GM23338 (cell line): ENCODE measurements at places on chromosomes 2 and 18. TPM values are rescaled to one million over a fixed set of nuclear protein-coding genes. Genes with fewer than 3 reads are reported as not detected.

Gene RIF1
- total RNA-seq = 113 and 134 TPM in 2 replicates

Gene SLC9A4
- total RNA-seq = not detected in 2 replicates

Gene ESPNL
- total RNA-seq = 3.1 and 4.3 TPM in 2 replicates

DNA sequence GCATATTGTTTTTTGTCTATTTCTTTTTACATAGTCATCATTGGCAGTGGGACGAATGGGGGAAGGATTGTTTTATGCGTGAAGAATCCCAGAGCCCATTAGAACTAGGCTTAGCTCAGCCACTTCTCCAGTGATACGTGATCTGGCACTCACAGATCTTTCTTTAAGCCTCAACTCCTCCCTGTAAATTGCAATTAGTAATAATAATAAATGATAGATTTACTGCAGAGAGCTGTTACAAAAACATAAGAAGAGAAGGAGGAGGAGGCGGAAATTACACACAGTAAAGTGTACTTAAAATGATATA is 629.3 kb downstream of the NRXN1 start:
- H3K27me3 ChIP-seq = no peaks in the 10 kb centered on the region
- DNase-seq = no peak
- no peaks in the 10 kb centered on the region for H3K36me3 ChIP-seq
- H3K27ac ChIP-seq = no peak overlapping the region
- no peak overlapping the region for H3K4me3 ChIP-seq

GRCh38 chr2:11582862-11583752 is 49.3 kb downstream of the GREB1 start:
- H3K27me3 ChIP-seq = no peaks in the 10 kb centered on the region
- H3K27ac ChIP-seq = no peak overlapping the region
- no peak overlapping the region for H3K4me3 ChIP-seq

DNA sequence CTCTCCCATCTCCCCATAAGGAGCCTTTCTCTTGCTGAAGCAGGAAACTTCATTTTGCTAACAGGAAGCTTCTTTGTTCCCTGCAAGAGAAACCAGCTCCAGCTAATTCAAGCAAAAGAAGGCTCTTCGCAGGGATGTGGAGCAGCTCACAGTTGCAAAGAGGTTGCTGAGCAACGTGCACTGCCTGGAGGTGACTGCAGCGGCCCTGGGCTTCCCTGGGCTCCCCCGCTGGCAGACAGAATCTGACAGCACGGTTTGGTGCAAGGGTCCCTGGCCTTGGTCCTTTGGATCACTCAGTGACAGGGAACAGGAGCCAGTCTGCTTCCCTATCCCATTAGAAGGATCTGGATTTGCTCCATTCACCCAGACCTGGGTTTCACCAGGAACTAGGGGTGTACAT is 25.8 kb downstream of the GPR55 start:
- peaks cover 28% of the 10 kb centered on the region for H3K4me1 ChIP-seq
- no peaks in the 10 kb centered on the region for H3K36me3 ChIP-seq
- DNase-seq = peak; percentile 60
- H3K27me3 ChIP-seq = no peaks in the 10 kb centered on the region
- H3K27ac ChIP-seq = no peak overlapping the region
- H3K4me3 ChIP-seq = no peak overlapping the region

DNA sequence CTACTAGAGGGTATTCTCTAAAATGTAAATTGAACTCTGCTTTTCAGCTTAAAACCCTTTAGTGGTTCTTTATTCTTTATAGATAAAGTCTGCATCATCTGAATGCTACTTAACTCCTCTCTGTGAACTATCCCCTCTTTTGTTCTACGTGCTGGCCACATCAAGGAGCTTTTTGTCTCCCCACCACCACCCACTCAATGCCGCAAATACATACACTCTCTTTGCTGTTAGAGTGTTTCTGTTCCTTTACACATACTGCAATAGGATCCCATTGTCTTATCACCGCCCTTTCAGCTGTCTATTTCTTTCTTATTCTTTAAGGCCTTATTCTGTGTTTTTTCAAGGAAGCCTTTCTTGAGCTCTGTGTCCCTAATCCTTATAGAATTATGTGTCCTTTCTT is 83.3 kb downstream of the EML4 start:
- no peak overlapping the region for H3K4me3 ChIP-seq
- DNase-seq = no peak
- H3K27ac ChIP-seq = no peak overlapping the region
- no peaks in the 10 kb centered on the region for H3K36me3 ChIP-seq
- no peaks in the 10 kb centered on the region for H3K4me1 ChIP-seq

- no peak for DNase-seq
- H3K4me1 ChIP-seq = no peaks in the 10 kb centered on the region
- no peak overlapping the region for H3K27ac ChIP-seq
Observed at GRCh38 chr2:239930871-239931771, 94.0 kb downstream of the NDUFA10 start.

DNA sequence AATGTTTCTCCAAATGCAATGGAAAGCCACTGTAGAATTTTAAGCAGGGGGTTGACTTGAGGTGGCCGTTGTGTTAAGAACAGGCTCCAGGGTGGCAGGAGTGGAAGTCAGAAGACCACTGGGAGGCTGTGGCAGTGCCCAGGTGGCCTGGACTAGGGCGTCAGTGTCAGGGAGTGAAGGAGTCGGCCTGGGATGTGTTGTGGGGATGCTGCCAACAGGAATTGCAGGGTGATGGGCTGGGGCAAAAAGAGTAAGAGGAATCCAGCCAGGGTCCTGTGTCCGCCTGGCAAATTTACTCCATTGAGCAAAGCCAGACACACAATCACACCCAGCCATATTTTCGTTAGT is 55.1 kb downstream of the ACAA2 start:
- no peak overlapping the region for H3K27ac ChIP-seq
- H3K4me3 ChIP-seq = no peak overlapping the region
- no peaks in the 10 kb centered on the region for H3K27me3 ChIP-seq

DNA sequence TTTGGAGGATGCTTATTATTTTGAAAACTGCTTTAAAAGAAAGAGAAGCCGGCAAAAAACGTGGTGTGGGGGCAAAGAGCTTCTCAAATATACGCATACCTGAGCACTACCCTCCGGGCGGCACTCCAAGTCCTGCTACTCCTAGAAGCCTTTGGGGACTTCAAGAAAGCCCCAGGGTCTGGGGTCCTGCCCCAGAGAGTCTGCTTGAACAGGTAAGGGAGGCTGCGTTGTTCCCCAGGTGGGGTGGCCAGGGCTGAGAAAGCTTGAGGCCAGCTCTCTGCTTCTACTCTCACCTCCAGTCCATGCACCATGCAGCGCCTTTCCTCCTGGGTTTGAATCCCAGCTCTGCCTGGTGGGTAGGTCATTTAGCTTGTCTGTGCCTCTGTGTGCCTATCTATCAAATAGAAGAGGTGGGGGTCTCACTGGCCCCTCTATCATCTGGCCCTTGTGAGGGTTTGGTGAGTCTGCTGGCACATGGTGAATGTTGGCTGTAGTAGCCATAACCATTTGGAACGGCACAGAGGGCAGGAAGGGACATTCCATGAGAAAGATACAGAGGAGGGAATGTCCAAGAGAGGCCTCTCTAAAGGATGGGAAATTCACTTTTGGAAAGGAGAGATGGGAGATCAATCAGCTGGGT is 19.5 kb downstream of the MALL start:
- H3K4me3 ChIP-seq = no peak overlapping the region
- H3K27ac ChIP-seq = no peak overlapping the region
- H3K27me3 ChIP-seq = no peaks in the 10 kb centered on the region
- no peak for DNase-seq
- H3K4me1 ChIP-seq = no peaks in the 10 kb centered on the region
- H3K36me3 ChIP-seq = no peaks in the 10 kb centered on the region

- peaks cover 5% of the 10 kb centered on the region; the same call in 1 of the 2 replicates for H3K4me1 ChIP-seq
- H3K27ac ChIP-seq = no peak overlapping the region
- H3K36me3 ChIP-seq = no peaks in the 10 kb centered on the region
- H3K4me3 ChIP-seq = no peak overlapping the region
- no peak for DNase-seq
Observed at GRCh38 chr2:170022692-170023091, 155.3 kb upstream of the MYO3B start.

GRCh38 chr2:175293776-175294175 is 112.3 kb upstream of the ATP5MC3 start:
- H3K27me3 ChIP-seq = no peaks in the 10 kb centered on the region
- H3K27ac ChIP-seq = no peak overlapping the region
- no peak overlapping the region for H3K4me3 ChIP-seq
- peaks cover 4% of the 10 kb centered on the region; the same call in 1 of the 2 replicates for H3K4me1 ChIP-seq
- no peak for DNase-seq

- no peaks in the 10 kb centered on the region for H3K27me3 ChIP-seq
- DNase-seq = no peak
- H3K4me1 ChIP-seq = peaks cover 60% of the 10 kb centered on the region
- peaks cover 7% of the 10 kb centered on the region; the same call in 1 of the 2 replicates for H3K36me3 ChIP-seq
- H3K4me3 ChIP-seq = no peak overlapping the region
- 0 out of 2 replicates have a peak overlapping the region, but pooled peaks have one; percentile 12 for H3K27ac ChIP-seq
Observed at GRCh38 chr2:85011098-85011497, 40.1 kb downstream of the KCMF1 start.

DNA sequence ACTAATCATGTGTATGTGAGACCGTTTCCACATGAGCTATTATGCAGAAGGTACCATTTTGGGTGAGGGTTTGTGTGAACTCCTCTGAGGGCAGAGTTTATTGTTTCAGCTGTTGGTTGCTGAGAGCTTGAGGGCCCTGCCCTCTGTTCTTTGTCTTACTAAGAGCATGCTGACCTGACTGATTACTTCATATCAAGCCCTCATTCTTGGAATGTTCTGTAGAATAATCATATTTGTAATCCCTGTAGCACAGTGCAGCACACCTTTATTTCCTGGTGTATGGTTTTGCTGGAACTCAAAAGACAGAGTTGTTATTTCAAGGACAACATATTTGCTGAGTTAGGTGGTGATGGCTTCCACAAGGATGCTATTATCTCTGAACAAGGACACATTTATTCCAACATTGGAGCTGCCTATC is 118.5 kb downstream of the GALNT3 start:
- no peaks in the 10 kb centered on the region for H3K27me3 ChIP-seq
- H3K36me3 ChIP-seq = peaks cover 2% of the 10 kb centered on the region; the same call in 1 of the 2 replicates
- no peak for DNase-seq
- no peak overlapping the region for H3K27ac ChIP-seq
- H3K4me3 ChIP-seq = no peak overlapping the region

DNA sequence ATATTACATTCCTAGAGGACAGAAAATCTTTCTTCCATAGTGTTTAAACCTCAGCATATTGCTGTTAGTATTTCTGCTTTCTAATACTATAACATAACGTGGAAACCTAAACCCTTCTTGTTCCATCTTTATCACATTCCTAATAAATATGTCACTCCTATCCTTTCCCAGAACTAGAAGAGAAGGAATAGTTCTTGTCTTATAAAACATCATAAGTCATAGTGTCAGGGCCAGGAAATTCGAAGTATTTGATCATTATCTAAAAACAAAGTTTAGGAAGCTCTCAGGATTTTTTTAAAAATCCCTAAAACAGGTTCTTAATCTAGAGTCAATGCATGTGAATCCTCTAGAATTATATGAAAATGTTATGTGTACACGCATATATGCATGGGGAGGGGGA is 2.0 kb downstream of the NHEJ1 start:
- H3K4me1 ChIP-seq = peaks cover 4% of the 10 kb centered on the region; the same call in 1 of the 2 replicates
- H3K4me3 ChIP-seq = no peak overlapping the region
- DNase-seq = no peak
- H3K36me3 ChIP-seq = no peaks in the 10 kb centered on the region; the same call in 1 of the 2 replicates

- no peaks in the 10 kb centered on the region for H3K27me3 ChIP-seq
- DNase-seq = no peak
- no peaks in the 10 kb centered on the region for H3K36me3 ChIP-seq
- H3K27ac ChIP-seq = no peak overlapping the region
- H3K4me1 ChIP-seq = no peaks in the 10 kb centered on the region
Observed at GRCh38 chr18:79917853-79918614, 33.4 kb downstream of the SLC66A2 start.

- no peak overlapping the region for H3K27ac ChIP-seq
- H3K4me3 ChIP-seq = no peak overlapping the region
- H3K27me3 ChIP-seq = no peaks in the 10 kb centered on the region
- no peaks in the 10 kb centered on the region for H3K36me3 ChIP-seq
Observed at GRCh38 chr2:106316915-106317314, 122.8 kb upstream of the UXS1 start.

DNA sequence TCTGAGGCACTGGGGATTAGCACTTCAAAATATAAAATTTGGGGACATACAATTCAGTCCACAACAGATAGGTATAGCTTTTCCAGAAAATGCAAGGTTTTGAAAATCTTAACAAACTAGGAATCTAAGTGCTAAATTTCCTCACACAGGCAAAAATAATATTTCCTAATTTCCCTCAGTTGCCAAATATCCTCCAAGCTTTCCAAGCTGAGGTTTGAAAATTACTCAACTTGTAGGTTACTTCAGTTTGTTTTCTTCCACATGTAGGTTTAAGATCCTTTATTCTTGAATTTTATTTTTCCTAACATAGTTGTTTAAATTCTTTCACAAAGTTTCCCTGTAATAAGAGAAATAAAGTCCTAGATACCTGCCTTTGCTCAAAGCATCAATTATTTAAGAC is 192.9 kb upstream of the NRXN1 start:
- no peak for DNase-seq
- no peak overlapping the region for H3K4me3 ChIP-seq
- H3K4me1 ChIP-seq = peaks cover 13% of the 10 kb centered on the region
- H3K36me3 ChIP-seq = no peaks in the 10 kb centered on the region
